CD4-positive, alpha-beta T cell treated with Interleukin-15 for 4 hours (primary cell): ENCODE measurements at places on chromosomes 16 and 17.

GRCh38 chr17:1071103-1071825, 74.3 kb downstream of the TIMM22 start:
- DNase-seq: no peak

- DNase-seq: no peak
These were observed 4.2 kb downstream of the STAC2 start for GRCh38 chr17:39221572-39221971.

DNA sequence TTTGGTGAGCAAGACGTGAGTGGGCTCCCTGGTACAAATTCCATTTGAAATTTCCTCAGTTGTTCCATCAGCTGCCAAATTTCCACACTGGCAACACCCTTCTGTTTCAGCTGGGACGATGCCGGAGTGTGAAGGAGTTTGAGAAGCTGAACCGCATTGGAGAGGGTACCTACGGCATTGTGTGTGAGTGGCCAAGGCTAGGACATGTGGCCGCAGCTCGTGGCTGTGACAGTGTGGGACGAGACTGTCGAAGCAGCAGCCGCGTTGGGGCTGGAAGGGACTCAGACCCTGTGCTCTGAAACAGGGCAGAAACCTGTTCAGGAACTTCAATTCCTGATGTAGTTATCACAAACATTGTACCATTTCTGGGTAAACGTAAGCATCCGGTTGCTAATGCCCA, 2.7 kb downstream of the CDK10 start:
- DNase-seq: no peak

GRCh38 chr16:60681043-60681442, 1355.2 kb downstream of the CDH8 start:
- DNase-seq: no peak

DNA sequence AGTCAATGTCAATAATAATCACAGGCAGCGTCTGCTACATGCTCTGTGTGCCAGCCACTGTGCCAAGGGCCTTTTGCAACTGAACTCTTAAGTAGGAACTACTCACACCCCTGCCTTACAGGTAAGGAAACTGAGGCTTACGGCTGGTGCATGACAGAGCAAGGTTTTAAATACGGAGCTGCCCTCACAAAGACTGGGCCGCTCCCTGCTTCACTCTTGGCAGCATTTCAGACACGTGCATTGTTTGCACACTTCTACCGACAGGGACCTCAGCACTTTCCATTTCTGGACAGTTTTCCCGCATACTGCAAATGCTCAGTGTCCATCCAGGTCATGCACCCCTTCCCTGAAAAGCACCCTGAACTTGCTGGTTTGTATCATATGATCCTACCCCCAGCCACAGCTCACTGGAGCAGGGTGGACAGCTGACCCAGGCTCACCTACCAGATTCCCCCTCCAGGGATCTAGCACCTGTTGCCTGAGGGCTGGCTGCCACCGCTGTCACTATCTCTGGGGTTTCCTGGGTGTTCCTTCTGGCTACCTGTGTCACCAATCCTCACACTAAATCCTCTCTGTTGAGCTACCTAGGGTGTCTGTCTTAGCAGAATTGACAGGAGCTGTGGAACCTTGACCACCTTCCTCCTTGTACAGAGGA, 142.9 kb downstream of the C16orf78 start:
- DNase-seq: no peak
